ENCODE measurements at places on chromosomes 1 and 21.
A peak's percentile ranks its signal among the peaks of the same experiment; 100 is the strongest.

DNA sequence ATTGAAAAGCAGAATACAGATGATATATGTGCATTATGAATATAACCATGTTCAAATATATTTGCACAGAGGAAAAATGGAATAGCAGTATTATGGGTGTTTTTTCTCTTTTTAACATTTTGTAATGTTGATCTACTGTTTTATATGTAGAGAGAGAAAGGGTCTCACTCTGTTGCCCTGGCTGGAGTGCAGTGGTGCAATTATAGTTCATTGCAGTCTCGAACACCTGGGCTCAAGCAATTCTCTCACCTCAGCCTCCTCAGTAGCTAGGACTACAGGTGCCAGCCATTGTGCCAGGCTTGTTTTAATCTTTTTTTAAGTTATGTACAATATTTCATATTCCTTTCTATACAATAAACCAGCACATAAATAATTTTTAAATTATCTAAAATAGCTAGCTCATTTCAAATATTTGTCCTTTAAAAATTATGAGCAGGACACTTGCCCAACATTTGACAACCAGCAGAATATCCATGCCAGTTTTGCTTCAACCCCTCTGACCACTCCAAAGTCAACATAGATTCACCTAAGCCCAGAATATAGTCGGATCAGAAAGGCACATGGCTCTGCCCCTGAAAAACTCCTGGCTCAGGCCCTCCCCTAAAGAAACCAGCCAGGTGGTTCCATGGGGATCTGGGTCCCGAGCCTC lies 29.8 kb downstream of the ZNF281 start:
- no peak for DNase-seq

DNA sequence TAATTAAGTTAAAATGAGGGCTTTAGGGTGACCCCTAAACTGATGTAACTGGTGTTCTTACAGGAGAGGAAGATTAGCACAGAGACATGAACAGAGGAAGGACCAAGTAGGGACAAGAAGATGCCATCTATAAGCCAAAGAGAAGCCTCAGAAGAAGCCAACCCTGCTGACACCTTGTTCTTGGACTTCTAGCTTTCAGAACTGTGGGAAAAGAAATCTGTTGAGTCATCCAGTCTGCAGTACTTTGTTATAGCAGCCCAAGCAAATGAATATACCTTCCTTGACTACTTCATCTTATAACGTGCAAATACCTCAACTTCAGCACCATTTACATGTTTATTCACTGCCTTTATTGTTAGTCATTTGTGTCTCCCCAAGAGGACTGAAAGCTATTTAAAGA lies 3.4 kb downstream of the ZBTB21 start:
- no peak for DNase-seq

GRCh38 chr1:56120021-56120420 lies 459.3 kb downstream of the PLPP3 start:
- DNase-seq: peak; percentile 23

DNA sequence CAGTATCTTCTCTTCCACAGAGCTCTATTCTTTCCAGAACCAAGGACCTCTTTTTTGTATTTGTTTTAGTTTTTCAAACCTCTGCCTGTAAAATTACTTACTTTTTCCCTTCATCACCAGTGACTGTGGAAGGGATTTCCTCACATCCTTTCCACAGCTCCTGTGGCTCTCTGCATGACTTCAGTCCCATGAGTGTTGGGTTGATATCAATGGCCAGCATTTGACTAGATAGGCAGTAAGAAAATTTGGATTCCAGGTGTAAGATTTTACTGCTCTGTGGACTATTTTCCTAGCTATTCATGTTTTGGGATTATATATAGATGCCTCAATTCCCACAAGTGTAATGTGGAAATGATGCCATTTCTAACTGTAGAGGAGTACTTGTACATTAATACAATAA lies 171.5 kb upstream of the PTBP2 start:
- no peak for DNase-seq

DNA sequence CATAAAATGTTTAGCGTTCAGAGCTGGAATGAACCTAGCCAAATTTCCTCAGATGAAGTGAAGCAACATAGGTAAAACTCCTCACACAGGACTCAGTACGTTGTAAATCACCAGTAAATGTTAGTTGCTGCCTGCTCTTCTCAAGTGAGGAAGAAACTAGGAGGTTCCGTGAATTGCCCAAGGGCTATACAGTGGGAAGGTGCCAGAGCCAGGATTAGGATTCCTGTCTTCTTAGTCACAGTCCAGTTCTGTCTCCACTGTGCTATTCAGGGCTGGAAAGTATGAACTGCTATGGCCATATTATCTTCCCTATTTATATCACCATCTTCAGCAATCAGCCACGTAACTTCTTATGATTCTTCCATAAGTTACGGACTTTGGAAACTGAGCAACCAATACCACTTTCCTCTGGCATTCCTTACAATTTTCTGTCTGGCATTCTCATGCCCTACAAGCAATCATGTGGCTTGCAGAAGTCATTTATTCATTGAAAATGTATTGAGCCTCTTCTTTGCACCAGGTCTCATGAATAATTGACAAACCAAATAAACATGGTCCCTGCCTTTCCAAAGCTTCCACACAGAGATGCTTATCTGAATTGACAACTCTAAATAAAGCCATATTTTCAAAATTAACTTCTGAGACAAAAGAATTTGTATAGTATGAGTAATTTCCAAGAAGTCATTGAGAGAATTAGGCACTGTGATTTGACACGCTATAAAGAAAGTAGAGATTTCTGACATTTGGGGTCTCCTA lies 271.6 kb upstream of the SGIP1 start:
- DNase-seq: no peak

GRCh38 chr1:236921610-236922009 lies 82.6 kb downstream of the MT1HL1 start:
- no peak for DNase-seq

DNA sequence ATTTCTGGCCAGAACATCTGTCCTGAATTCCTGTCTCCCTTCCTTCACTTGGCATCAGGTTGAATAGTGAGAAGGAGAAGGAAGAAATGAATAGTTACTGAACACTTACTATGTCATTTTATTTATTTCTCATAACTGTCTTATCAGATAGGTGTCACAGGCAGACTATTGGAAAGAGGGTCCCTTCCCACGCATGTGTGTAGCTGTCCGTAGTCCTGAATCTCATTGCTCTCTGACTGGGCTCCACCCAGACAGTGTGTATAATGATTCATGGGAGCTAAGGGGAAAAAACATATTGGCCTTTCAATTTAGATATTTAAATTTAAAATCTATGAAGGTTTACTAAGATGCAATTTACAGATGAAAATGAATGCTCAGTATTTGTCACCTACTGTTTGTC lies 86.1 kb downstream of the OMA1 start:
- no peak for DNase-seq

- DNase-seq: no peak
Measured at GRCh38 chr1:208974717-208975116, 608.8 kb upstream of the CAMK1G start.

DNA sequence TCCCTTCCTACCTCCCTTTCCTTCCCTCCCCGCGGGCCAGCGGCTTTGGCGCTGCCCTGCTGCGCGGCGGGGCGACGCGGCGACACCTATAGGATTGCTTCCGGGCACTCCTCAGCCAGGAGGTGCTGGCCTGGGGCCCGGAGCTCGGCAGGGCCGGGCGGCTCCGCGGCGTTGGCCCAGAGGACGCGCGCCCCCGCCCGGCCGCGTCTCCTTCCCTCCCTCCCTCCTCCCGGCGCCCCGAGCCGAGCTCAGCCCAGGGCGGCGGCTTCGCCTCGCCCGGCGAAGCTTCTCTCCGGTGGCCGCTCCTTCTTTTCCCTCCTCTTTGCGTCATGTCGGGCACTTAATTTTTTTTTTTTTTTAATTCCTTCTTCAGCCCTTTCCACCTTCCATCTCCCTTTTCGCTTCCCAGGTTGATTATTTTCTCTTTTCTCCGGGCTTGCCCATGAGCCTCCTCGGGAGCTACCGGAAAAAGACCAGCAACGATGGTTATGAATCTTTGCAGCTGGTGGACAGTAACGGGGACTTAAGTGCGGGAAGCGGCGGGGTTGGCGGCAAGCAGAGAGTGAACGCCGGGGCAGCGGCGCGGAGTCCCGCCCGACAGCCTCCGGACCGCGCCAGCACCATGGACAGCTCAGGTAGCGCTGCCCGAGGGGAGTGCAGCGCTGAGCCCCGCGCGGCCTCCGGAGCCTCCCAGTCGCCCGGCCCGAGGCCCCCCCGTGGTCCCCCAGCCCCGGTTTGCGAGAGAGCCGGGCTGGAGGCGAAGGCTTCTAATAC lies at the start of gene DNAJC6:
DNAJC6 (plus strand) TSS at position 240 of the 774 bp plus-strand sequence; CDS start at position 443, 203 bp downstream.
- peak; percentile 4 for DNase-seq

DNA sequence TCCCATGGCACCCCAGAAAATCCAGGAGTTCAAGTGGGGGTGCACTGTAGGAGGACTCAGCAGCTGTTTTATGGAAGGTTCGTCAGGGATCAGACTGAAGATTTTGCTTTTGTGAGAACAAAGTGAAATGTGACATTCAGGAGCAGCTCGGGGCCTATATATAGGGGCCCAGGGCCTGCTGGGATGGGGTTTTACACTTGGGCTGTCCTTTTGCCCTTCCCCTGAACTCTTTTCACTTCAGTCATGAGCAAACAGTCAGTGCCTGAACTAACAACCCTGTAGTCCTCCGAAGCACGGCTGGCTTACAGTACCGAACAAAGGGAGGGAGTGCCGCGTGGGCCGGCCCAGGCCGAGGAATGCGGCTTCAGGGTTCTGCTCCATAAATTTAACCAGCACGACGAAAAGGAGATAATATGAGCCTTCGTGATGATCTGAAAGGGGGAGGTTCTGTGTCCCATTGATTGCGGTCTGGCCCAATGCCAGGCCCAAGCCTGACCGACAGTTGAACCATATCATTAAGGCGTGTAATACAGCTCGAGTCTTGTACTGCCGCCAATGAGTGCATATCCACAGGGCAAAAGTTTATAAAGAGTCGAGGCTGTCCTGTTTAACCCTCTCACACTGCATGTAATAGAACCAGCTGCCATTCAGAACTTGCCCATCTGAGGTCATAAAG lies 139.9 kb downstream of the DHRS3 start:
- DNase-seq: peak; percentile 99

- DNase-seq: no peak
Measured at GRCh38 chr1:39969048-39969447, 14.1 kb downstream of the MFSD2A start.

DNA sequence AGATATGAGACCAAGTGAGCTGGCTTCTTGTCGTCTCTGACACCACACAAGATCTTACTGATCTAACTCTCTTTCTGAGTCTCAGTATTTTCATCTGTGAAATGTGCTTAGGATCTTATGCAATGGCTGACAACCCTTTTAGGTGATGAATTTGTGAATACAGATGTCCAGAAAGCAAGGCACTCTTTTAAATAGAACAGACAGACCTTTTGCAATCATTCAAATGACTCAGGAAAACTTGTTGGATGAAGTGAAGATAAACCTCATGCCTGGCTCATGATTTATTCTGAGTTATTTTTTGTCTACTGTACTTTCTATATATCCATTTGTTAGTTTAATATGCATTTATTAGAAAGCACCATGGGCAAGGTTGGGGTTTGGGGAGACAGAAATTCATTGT lies 411.3 kb downstream of the PTPRU start:
- DNase-seq: no peak

DNA sequence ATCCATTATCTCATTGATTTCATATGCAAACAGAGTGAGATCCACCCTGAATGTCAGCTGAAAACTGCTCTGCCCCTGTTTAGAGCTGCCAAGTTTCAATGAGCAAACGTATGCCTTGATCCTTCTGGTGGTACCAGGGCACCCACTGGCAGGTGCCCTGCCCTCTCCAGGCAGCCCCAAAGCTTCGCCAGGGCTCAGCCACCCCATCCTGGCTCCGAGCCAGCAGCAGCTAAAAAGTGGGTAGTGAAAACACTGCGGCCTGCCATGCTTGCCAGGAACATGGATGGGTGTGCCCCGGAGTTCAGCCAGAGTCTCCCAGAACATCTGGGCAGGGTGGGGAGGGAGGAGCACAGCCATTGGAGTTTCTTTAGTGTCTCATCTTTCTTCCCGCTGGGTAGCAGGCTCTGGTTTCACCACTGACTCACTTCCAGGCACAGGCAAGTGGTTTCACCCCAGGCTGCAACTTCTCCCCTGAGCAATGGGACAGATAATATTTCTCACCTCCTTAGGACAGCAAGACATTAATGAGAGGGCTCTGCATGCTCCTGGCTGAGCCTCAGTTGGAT lies 8.1 kb upstream of the LMX1A start:
- no peak for DNase-seq

DNA sequence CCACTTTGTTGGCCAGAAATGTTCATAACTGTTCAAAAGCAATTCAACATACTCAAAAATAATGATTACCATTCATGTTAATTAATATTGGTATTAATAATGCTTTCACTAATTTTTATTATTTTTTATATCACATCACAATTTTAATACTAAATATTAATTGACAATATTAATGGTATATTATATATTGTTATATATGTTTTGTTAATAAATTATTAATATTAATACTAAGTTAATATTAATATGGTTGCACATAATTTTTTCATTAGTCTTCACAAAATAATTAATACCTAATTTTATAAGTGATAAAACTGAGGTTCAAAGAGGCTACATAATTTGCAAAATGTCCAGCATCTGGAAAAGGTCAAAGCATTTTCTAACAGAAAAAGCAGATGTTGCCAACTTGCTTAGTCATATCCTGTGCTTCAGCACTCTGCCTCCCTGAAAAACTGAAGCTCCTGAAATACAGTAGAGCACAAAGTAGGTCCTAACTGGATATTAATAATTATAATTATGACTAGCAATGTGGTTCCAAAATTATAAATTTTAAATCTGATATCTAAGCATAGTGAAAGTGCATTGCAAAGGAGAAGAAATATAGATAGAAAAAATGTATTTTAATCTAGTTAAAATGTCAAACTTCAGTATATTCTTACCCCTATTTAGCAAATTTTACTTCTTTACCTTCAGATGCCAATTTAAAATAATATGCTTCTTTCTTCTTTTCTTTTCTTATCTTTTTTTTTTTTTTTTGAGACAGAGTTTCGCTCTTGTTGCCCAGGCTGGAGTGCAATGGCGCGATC lies 123.2 kb upstream of the TNFSF4 start:
- DNase-seq: no peak

GRCh38 chr1:82279241-82279640 lies 478.5 kb downstream of the ADGRL2 start:
- no peak for DNase-seq

GRCh38 chr1:230427981-230428380 lies 1.8 kb upstream of the PGBD5 start:
- DNase-seq: no peak

DNA sequence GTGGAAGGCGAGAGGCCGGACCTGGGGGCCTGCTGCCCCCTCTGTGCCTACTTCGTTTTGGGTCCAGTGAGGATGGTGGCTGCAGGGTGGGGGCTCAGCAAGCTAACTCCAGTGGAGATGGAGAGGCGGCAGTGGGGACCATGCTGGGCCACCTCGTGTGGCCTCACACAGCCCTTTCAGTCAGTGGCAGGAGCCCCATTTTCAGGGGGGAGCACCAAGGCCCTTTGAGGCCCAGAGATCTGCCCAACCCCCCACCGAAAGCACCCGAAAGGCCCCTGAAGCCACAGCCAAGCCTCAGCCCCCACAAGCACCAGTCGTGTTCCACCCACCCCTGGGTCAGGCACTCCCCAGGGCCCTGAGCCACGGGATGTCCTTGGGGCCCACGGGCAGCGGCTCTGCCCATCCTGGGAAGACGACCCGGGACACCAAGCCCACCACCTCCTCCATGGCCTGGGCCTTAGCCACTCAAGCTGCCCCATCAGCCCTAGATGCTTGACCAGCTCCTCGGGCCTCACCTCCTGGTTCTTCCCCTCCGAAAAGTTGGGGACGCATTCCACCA lies 345 bp downstream of the FTCD start:
- no peak for DNase-seq

GRCh38 chr1:58804853-58805565 lies 21.2 kb upstream of the JUN start:
- DNase-seq: no peak
